ENCODE measurements at places on chromosomes 12 and 14. TPM values are rescaled to one million over a fixed set of nuclear protein-coding genes. Genes with fewer than 3 reads are reported as not detected.

DPPA3 gene
- total RNA-seq = not detected

PTCSC3 gene
- not detected for total RNA-seq

OAS1 gene
- not detected for total RNA-seq

LTB4R2 gene
- 6.8 TPM for total RNA-seq

TMTC2 gene
- total RNA-seq = 3.5 TPM

RILPL1 gene
- 16.6 TPM for total RNA-seq

KRT74 gene
- total RNA-seq = not detected

ACVRL1 gene
- 114 TPM for total RNA-seq

KLHL42 gene
- total RNA-seq = 24.8 TPM

IFNG-AS1 gene
- not detected for total RNA-seq

KERA gene
- not detected for total RNA-seq

PKP2 gene
- total RNA-seq = 0.13 TPM

STON2 gene
- total RNA-seq = not detected

KRT6C gene
- not detected for total RNA-seq

CPNE6 gene
- not detected for total RNA-seq

SALL2 gene
- 2.7 TPM for total RNA-seq

CHD8 gene
- total RNA-seq = 35.9 TPM

BICDL1 gene
- total RNA-seq = not detected

OR4E2 gene
- total RNA-seq = not detected

GALC gene
- 20.9 TPM for total RNA-seq

ALDH1L2 gene
- 50.9 TPM for total RNA-seq

CFAP73 gene
- total RNA-seq = not detected

FSCB gene
- total RNA-seq = not detected

GPR68 gene
- total RNA-seq = 10.6 TPM

ADIPOR2 gene
- total RNA-seq = 18.8 TPM

APEX1 gene
- 60.6 TPM for total RNA-seq

KMT2D gene
- total RNA-seq = 12.8 TPM

MYF6 gene
- total RNA-seq = not detected

RDH16 gene
- total RNA-seq = not detected

Data from GM23248 (cell line).